ENCODE measurements at places on chromosomes 2 and 18.

GRCh38 chr2:226198956-226199355, 600.7 kb downstream of the IRS1 start:
- no peak for DNase-seq

GRCh38 chr18:4639628-4640310, 184.7 kb upstream of the DLGAP1 start:
- no peak for DNase-seq

GRCh38 chr18:55328301-55328700, 259.7 kb downstream of the TCF4 start:
- no peak for DNase-seq

- no peak for DNase-seq
These were observed 101.4 kb upstream of the ATP5MC3 start for GRCh38 chr2:175282886-175283285.

DNA sequence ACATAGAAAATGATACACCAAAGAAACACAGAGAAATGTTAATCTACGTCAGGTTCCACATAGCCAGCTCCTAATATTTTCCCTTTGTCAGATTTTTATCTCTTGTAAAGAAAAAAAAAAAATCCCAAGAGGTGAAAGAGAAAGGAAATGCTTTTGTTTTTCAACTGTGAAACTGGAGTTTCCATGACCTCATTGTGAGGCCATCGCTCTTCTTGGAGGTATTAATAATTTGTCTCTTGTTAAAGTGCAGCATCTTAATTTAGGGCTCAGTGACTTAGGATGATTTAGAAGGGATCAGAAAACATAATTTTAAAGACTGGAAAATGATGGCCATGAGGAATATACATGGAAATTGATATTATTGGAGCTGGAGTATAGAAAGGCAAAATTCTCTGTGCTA, 21.7 kb downstream of the ARHGAP28 start:
- no peak for DNase-seq

GRCh38 chr2:120509991-120510735, 164.2 kb downstream of the INHBB start:
- DNase-seq: no peak

DNA sequence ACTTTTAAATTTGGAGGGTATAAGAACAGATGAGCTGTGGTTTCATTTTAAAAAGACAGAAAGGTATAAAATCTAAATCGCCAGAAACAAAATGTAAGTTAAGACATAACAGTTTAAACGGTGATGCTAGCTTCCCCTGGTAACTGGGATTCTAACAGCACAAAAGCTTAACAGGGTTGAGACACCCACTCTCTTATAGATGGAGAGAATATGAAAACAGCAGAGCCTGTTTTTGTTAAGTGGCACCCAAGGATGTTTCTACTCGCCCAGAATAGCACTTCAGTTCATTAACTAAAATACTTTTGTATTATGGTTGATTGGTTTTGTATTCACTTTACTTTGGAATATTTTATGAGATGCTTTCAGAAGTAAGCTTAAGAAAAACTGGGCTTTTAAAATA, 151.9 kb upstream of the RND3 start:
- no peak for DNase-seq
